Adrenal gland (tissue), 19 donors: ENCODE measurements at places on chromosomes 3 and 15. TPM values are rescaled to one million over a fixed set of nuclear protein-coding genes. Genes with fewer than 3 reads are reported as not detected.

- DNase-seq: no peak
Measured at GRCh38 chr3:112639455-112640225, 1.3 kb downstream of the CCDC80 start.

DNA sequence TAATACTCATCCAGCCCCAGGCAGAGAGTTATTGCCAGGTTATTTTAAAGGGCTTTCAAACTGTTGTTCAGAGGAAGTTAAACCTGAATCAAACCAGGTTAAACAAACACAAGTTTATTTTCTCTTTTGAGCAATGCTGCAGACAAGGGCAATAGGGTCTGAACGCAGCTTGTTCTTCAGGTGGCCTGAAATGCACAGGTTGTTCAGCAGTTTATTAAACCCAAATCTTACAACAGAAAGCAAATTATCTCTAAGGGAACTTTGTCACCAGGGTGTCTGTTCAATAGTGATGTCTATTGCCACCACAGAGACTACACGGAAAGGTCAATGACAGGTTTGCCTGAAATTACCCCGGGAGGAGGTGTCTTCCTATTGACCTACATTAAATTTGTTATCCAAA lies 134.0 kb downstream of the IL5RA start:
- no peak for DNase-seq

DNA sequence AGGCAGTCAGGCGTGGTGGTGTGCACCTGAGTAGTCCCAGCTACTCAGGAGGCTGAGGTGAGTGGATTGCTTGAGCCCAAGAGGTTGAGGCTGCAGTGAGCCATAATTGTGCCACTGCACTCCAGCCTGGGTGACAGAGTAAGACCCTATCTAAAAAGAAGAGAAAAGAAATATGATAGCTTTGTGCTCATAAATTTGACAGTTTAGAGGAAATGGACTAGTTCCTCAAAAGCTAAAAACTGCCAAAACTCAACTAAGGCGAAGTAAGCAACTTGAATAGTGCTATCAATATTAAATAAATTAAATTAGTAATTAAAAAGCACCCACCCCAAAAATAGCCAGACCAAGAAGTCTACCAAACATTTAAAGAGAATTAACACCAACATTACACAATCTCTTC lies 24.5 kb upstream of the SLC15A2 start:
- DNase-seq: no peak

DNA sequence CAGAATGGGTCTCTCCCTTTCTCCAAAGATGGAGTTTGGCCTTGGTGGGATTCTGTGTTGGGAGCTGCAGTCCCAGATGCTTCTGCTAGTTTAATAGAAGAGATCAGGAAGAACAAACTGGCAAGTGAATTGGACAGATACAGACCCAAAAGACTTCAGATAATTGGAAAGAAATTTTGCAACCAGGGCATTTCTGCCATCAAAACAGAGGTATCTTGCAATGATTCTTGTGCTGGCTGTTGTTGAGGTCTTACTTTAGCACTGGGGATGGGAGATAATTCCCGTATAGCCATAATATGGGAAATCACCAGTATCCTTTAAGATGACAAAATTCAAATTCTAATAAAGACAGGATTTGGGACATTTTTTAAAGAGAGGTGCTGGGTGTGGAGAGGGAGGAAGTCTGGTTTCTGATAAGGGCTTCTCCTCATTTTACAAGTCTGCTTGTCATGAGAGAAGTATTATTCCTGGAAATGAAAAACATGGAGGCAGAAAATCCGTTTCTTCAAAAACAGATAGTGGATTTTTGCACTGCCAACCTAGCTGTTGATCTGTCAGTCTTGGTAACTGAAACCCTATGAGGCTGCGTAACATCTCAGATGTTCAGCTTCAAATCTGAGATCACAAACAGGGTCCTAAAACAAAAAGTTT lies 40.1 kb downstream of the FNDC3B start:
- DNase-seq: no peak

DNA sequence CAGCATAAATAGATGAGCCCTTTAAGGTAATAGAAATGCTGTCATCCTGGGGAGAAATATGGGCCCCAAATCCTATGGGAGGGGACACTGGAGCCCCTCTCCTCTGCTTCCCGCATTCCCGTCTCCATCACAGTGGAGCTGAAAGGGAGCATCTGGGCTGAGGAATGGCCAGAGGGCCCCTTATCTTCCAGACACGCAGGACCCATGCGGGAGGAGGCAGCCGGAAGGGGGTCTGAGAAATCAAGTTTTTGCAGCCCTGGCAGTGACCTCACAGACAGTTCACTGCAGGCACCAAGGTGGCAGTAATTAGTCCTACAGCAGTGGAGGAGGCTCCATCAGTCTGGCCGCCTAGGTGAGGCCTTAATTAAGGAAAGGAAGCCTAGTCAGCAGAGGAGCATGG lies 80.2 kb downstream of the RAB11A start:
- DNase-seq: no peak

DNA sequence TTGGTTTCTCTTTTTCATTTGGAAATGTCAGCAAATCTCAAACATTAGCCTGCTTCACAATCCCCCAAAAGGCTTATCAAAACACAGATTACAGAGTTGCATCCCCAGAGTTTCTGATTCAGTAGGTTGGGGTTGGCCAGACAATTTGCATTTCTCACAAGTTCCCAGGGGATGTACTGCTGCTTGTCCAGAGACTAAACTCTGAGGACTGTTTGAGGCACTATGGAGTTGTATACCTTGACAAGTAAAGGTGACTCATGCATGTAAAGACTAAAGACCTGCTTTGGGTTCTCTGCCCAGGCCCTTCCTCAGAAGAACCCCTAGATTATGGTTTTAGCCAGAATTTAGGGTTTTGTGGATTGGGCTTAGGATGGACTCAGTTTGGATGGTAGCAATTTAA lies 151.1 kb upstream of the ARHGEF26 start:
- DNase-seq: no peak

DNA sequence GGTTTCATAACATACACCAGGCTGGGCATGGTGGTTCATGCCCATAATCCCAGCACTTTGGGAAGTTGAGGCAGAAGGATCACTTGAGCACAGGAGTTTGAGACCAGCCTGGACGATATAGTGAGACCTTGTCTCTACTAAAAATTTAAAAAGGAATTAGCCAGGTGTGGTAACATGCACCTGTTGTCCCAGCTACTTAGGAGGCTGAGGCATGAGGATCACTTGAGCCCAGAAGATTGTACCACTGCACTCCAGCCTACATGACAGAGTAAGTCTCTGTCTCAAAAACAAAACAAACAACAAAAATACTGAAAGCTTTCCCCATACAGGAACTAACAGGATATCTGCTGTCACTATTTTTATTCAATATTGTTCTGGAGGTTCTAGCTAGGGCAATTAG lies 20.9 kb downstream of the GREM1 start:
- DNase-seq: no peak

GRCh38 chr3:99419116-99419515 lies 219.3 kb upstream of the COL8A1 start:
- DNase-seq: no peak

DNA sequence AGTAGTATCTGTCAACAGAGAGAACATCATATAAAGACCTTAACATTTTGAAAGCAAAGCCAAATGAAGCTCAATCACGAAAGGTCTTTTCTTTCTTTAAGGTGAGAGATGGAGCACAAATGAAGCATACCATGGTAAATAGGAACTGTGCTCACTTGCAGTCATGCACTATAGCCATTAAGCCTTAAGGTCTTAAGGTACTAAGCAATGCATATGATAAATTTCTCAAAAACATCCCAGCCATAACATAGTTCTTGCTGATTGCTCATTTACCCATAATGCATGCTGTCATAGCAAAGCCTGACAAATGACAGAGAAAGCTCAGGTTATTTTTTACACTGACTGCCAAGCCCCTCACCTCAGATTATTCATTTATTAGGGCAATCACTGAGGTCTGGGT lies 214.5 kb downstream of the MECOM start:
- no peak for DNase-seq

DNA sequence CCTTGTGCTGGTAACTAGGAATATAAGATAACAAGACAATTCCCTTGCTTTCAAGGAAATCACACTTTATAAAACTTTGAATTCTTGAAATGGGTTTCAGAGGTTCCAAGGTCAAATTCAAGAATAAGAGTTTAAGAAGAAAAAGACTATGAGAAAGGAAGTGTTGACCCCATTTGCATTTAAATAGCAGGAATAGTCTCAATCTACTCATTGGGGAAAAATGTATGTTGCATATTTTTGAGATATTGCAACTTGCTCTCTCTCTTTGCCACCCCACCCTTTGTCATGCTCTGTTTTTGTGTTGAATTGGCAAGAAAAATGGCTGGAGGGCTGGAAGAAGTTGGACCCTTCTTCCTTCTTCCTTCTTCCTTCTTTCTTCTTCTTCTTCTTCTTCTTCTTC lies 699.2 kb downstream of the TUSC7 start:
- DNase-seq: no peak

GRCh38 chr15:45134046-45134445 lies 4.3 kb downstream of the DUOX1 start:
- DNase-seq: no peak

DNA sequence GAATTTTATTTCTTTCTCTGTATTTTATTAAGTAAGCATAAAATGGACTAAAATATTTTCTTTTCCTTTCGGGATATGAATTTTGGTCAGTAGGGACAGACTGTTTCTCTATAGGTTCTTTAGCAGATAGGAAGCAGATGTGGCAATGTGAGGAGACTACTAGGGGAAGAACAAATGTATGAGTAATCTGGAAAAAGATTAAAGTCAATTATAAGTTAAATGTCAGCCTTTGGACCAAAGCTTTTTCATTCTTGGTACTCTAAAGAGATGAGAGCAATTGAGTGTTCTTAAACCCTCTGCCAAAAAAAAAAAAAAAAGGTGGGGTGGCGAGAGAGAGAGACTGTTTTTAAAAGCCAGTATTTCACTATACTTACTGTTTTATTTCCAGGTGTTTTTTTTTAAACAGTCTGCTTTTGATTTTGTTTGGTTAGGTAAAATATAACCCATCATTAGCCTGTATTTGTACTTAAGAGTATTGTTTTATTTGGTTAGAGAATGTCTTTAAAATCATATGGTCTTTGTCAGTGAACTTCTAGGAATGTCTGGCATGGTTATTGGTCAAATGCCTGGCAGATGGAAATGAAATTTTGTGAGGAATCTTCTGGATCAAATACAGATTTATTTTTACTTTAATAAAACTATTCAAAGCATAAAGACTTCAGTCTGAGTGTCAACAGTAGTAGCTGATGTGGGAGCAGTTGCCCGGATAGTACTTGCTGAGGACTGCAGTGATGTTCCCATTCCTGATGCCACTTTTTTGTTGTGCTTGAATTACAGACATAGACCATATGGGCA lies 63.8 kb downstream of the LRRC49 start:
- DNase-seq: no peak

DNA sequence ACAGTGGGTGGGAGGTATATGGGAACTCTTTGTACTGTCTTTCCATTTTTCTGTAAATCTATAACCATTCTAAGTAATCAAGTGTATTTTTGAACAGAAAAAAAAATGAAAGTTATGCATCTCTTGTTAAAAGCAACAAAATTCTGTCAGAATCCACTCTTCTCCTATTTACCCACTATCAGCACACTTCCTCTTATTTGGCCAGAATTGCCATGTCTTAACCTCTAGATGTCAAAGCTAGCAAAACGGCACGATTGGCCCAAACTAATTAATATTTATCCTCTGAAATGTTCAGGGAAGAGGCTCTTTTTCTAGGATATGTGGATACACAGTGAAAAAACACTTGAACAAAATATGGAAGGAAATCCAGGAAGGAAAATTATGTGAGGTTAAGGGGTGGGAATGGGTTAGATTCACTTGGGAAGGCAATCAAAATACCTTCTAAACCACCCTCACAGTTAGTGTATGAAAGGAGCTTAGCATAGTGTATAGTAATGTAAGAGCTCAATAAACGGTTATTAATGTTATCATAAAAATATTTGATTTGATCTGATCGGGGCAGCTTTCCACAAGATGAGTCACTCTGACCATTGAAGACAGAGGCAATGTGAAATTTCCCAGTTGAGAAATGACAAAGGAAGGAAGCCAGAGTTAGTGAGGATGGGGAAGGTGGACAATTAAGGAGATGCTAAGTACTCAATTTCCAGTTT lies 20.1 kb upstream of the TGFBR2 start:
- DNase-seq: no peak

GRCh38 chr15:98720577-98721565 lies 72.5 kb downstream of the IGF1R start:
- DNase-seq: no peak

DNA sequence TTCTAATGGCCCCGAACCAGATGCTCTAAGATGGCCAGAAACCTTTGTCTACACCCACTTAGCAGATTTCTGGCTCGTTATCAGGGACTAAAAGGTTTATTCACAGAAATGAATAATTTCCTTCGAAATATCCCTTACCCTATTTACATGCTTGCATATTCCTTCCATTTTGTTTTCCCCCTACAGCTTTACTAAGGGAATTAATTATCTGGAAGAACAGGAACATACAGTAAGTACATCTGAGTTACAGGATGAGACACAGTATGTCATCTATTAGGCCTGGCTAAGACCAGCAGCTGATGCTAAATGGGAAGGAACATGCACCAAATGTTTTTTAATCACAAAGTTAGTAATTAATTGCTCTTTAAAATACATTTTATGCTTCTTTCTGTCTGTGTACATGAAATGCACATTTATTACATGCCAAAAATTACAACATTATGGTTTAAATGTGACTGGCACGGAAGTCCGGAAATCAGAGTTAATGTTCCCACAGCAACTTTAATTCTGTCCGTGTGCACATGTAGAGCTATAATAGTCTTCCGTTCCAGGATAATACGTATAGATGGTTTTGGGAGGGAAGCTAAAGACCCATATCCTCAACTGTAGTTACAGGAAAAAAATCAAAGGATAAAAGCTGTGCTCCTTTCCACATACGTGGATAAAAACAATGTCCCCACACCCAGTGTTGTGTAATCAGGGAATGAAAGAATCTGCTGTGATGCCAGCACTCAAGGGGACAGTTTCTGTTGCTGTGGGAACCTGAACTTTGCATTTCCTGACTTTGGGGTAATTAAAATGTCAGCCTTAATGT lies 82.0 kb downstream of the TIGIT start:
- no peak for DNase-seq

GRCh38 chr3:128366652-128367051 lies 100.0 kb downstream of the DNAJB8 start:
- no peak for DNase-seq

- DNase-seq: no peak
Measured at GRCh38 chr3:38650248-38650951, 913 bp upstream of the SCN5A start.

GRCh38 chr15:85331655-85332285 lies 48.6 kb upstream of the AKAP13 start:
- no peak for DNase-seq

GRCh38 chr15:83064859-83065258 lies 2.2 kb downstream of the BTBD1 start:
- no peak for DNase-seq

- no peak for DNase-seq
Measured at GRCh38 chr3:132549169-132549568, 47.9 kb upstream of the ACKR4 start.

STRC gene
- 0.50 TPM for total RNA-seq

SERINC4 gene
- total RNA-seq: not detected

MKRN3 gene
- not detected for total RNA-seq

ROBO2 gene
- 0.97 TPM for total RNA-seq

SERPINI2 gene
- not detected for total RNA-seq

SCG5 gene
- not detected for total RNA-seq

KBTBD12 gene
- 0.14 TPM for total RNA-seq

PARP16 gene
- 9.9 TPM for total RNA-seq

CLDN16 gene
- 0.69 TPM for total RNA-seq

XCR1 gene
- under 0.01 TPM for total RNA-seq

PLIN1 gene
- 21.3 TPM for total RNA-seq

ACTC1 gene
- total RNA-seq: 0.33 TPM

HERC2 gene
- total RNA-seq: 63.0 TPM

SLC22A14 gene
- total RNA-seq: not detected

SMCO1 gene
- not detected for total RNA-seq

CHRD gene
- 1.1 TPM for total RNA-seq

FRMD4B gene
- total RNA-seq: 20.6 TPM
